A549 (cell line): ENCODE measurements at places on chromosomes 16 and 17.

DNA sequence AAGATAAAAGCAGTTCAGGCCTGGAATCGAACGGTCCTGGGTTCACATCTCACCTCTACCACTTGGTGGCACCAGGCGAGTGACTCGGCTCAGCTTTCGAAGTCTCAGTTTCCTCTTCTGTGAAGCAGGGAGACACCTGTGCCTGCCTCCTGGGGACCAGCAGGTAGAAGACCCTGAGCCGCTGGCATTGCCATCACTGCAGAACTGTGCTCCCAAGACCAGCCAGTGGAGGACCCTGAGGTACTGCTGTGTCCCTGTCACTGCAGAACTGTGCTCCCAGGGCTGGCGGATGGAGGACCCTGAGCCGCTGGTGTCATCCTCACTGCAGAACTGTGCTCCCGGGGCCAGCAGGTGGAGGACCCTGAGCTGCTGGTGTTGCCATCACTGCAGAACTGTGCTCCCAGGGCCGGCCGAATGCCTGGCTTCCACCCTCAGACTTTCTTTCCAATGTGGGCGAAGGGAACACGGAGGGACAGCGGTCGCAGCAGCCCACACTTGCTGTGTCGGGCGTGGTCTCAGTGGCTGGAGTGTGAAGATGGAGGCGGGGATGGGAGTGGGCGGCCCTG is 8.7 kb upstream of the SLC7A5 start:
- no peak for DNase-seq

DNA sequence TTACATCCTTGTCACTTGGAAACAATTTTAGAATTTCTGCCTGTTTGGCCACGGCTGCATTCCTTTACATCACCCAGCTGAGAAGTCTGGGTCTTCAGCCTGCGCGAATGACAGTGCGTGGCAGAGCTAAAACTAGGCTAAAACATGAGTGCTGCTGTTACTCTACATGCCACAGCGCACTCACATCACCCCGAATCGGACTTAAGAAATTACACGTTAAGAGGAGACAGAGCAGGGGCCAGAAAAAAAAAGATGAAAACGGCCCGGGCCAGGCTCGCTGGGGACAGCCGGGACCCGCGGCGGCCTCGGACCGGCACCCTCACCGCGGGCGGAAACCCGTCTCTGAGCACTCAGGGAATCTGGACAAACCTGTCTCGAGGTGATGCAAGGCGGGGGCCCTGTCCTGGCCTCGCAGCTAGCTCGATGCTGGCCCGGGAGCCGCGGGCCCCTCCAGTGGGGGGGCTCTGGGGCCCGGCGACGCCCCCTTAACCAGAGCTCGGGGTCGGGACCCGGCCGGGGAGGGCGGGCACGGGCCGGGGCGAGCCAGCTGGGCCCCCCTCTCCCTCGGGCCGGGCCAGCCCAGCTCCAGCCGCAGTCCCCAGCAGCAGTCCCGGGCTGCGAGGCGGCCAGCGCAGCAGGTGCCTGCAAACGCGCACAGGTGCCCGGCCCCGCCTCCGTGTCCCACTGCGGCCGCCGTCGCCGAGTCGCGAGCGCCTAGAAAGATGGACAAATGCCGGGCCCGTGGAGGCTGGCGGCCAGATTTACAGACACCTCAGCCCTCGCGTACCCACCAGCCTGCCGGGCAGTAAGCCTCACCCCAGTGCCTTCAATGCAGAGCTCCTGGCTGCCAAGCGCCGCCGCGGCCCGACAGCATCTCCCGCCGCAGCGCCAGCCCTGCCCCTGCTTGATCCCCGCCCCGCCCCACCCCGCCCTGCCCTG is at the start of gene AKTIP:
Gene AKTIP, minus strand, starts transcription at position 879 of the 939 bp plus-strand sequence. CDS start 2,950 bp downstream, outside the sequence.
- DNase-seq, result no peak

DNA sequence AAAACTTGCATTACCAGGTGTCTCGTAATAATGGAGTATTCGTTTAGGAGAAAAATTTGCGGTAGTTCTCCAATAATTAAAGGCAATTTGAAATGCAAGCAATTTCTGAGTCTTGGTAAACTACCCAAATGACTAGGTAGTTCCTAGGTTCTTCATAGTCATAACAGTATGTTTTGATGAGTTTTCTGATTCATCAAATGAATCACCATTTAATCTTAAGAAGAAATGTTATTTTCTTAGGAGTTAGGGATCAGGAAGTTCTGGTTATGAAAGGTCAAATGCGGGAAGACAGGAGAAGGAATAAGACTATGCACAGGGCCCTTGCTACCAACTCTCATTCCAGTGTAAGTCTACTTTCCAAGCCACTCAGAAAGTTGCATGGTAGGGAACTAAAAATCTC is 221.5 kb upstream of the SOX9 start:
- no peak for DNase-seq

- peak; percentile 58 for DNase-seq
Observed at GRCh38 chr16:19284207-19284606, 1.3 kb upstream of the CLEC19A start.

GRCh38 chr17:81309140-81309858 is 14.2 kb upstream of the SLC38A10 start:
- DNase-seq, result peak; percentile 90
